ENCODE measurements at places on chromosomes 1 and 21. TPM values are rescaled to one million over a fixed set of nuclear protein-coding genes. Genes with fewer than 3 reads are reported as not detected.

DNA sequence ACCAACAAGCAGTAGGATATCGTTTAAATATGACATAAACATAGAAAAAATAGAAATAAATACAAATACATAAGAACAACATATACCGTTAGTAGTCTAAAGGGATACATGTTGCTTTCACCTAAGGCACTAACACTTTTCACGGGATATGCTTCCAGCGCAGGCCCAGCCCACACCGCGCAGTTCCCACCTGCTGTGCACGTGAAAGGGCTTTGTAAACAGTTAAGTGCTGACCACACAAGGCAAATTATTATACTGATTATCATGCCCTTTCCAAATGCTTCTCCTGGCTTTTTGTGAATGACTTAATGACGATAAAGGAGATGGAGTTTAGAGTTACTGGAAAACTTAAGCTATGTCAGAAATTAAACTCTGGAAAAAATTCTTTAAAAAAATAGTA, 11.3 kb upstream of the IL22RA1 start:
- no peak for DNase-seq
- peaks cover 29% of the 10 kb centered on the region for H3K27me3 ChIP-seq
- no peaks in the 10 kb centered on the region for H3K36me3 ChIP-seq
- H3K4me1 ChIP-seq, result peaks cover 18% of the 10 kb centered on the region
- H3K4me3 ChIP-seq, result no peak overlapping the region
- H3K27ac ChIP-seq, result no peak overlapping the region

DNA sequence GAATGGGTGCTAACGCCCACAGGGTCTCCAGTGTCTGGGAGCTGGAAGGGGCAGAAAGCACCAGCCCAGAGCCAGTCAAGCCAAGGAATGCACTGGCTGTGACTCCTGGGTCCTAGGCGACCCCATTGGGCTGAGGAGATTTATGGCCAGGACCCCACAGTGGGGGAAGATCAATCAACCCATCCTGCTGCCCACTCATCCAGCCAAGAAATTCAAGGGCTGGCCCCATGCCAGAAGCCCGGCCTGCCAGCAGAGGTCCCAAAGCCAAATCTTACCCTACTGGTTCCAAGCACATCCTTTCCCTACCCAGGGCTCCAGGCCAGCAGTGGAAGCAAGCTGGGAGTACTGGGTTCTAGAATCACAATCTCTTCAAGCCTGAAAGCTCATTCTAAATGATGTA, 6.8 kb upstream of the PDZK1IP1 start:
- no peak overlapping the region for H3K4me3 ChIP-seq
- DNase-seq, result no peak
- H3K36me3 ChIP-seq, result no peaks in the 10 kb centered on the region
- peaks cover 20% of the 10 kb centered on the region for H3K27me3 ChIP-seq

DNA sequence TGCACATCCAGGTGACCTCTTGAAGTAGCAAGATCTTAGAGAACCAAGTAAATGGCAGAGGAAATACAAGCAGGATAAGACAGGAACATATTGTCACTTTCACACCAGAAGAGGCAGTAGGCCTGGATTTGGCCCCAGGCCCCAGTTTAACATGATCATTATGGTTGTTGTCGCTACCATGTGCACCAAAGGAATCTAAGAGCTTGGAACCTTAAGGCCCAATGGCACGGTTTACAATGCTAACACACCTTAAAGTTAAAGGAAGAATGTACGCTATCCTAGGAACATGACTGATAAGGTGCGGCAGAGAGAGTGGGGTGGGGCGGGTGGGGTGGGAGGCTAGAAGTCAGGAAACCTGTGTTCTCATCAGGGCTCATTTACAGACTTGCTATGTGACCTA, 147.5 kb downstream of the ROR1 start:
- no peak overlapping the region for H3K4me3 ChIP-seq
- H3K36me3 ChIP-seq, result no peaks in the 10 kb centered on the region
- H3K4me1 ChIP-seq, result no peaks in the 10 kb centered on the region
- H3K27ac ChIP-seq, result no peak overlapping the region
- no peak for DNase-seq

DNA sequence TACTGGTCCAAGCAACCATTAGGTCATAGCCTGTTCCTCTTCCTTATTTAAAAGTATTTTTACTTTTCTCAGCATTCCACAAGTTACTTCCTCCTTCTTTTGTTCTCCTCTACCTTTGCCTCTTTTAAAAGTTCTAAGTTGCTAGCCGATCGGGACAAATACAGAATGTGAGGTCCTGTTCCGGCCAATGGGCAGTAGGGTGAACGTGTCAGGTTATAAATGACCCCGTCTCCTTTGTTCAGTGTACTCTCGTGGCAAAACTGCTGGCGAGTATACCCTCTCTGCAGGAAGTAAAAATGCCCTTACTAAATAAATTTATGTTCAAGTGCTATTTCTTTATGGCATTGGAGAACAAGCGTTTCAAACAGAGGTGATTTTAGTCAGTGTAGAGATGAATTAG, 2.5 kb downstream of the ADCY10 start:
- H3K36me3 ChIP-seq, result peaks cover 2% of the 10 kb centered on the region
- no peak overlapping the region for H3K27ac ChIP-seq
- H3K4me3 ChIP-seq, result no peak overlapping the region
- peaks cover 4% of the 10 kb centered on the region for H3K27me3 ChIP-seq

DNA sequence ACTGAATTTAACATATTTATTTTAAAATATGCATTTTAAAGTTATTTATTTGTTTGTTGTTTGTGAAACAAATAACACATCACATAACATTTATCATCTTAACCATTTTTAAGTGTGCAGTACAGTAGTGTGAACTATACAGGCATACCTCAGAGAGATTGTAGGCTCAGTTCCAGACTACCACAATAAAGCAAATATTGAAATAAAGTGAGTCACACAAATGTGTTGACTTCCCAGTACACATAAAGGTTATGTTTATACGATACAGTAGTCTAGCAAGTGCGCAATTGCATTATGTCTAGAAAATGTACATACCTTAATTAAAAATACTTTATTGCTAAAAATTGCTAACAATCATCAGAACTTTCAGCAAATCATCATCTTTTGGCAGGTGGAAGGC, 739.4 kb upstream of the ADGRL4 start:
- no peaks in the 10 kb centered on the region for H3K27me3 ChIP-seq
- no peak overlapping the region for H3K27ac ChIP-seq
- H3K4me3 ChIP-seq, result no peak overlapping the region
- DNase-seq, result no peak
- H3K4me1 ChIP-seq, result no peaks in the 10 kb centered on the region

DNA sequence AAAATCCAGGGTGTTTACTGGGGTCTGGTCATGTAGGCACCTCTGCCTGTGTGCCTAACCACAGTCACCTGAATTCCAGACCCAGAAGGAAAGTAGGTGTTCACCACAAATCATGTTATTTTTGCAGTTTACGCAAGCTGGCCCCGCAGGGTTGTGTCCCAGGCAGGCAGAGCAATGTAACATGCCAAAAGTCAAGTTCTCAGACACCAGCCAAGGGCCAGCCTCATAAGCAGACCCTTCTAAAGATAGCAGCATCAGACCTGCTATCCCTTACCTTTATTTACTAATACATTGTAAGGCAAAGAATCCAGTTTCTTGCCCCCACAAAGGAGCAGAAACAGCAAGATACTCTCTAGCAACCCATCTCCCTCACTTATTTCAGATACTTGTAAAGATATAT, 83.0 kb downstream of the GPR161 start:
- peaks cover 8% of the 10 kb centered on the region for H3K36me3 ChIP-seq
- no peak for DNase-seq
- H3K4me1 ChIP-seq, result no peaks in the 10 kb centered on the region
- H3K4me3 ChIP-seq, result no peak overlapping the region

DNA sequence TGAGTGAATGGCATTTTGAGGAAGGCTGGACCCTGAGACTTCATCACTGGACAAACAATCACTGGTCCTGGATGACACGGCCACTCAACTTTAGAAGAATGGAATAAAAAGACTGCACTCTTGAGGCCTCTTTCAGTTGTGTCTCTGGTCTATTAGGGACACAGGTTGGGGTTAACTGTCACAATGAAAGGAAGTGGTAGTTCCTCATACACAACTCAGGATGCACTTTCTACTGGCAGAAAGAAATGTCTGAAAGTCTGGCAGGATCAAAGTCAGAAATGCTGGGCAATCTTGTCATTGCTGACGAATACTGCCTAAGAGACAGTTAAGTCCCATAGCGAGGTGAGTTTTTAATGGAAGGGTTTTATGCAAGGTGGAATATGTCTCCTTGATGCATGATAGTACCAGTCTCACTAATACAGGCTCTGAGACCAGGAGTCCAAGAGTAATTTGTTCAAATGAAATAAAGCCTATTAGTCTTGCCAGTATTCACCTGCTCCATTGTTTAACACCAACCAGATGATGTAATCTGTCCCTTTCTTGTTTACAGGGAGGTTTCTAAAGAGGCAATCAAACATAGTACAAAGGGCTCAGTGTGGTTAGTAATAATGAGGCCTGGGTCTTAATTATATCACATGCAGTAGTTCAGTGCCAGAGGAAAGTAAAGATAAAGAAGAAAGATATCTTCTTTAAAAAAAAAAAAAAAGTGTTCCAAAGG, 11.2 kb upstream of the RRP15 start:
- H3K4me3 ChIP-seq, result no peak overlapping the region
- H3K27me3 ChIP-seq, result peaks cover 3% of the 10 kb centered on the region
- H3K36me3 ChIP-seq, result no peaks in the 10 kb centered on the region

DNA sequence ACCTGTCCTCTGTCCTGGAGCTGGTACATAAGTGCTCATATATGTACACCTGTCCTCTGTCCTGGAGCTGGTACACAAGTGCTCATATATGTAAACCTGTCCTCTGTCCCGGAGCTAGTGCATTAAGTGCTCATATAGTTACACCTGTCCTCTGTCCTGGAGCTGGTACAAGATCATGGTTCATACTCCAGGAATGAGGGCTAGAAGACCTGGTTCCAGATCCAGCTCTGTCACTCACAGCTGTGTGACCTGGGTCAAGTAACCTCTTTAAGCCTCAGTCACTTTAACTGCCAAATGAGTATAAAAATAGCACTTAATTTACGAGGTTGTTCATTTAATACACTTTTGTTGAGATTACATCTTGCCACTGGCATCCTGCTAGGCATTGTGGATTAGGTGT, 28.0 kb downstream of the SMYD3 start:
- no peaks in the 10 kb centered on the region for H3K27me3 ChIP-seq
- H3K36me3 ChIP-seq, result no peaks in the 10 kb centered on the region
- peaks cover 31% of the 10 kb centered on the region for H3K4me1 ChIP-seq
- no peak overlapping the region for H3K4me3 ChIP-seq
- H3K27ac ChIP-seq, result no peak overlapping the region

DNA sequence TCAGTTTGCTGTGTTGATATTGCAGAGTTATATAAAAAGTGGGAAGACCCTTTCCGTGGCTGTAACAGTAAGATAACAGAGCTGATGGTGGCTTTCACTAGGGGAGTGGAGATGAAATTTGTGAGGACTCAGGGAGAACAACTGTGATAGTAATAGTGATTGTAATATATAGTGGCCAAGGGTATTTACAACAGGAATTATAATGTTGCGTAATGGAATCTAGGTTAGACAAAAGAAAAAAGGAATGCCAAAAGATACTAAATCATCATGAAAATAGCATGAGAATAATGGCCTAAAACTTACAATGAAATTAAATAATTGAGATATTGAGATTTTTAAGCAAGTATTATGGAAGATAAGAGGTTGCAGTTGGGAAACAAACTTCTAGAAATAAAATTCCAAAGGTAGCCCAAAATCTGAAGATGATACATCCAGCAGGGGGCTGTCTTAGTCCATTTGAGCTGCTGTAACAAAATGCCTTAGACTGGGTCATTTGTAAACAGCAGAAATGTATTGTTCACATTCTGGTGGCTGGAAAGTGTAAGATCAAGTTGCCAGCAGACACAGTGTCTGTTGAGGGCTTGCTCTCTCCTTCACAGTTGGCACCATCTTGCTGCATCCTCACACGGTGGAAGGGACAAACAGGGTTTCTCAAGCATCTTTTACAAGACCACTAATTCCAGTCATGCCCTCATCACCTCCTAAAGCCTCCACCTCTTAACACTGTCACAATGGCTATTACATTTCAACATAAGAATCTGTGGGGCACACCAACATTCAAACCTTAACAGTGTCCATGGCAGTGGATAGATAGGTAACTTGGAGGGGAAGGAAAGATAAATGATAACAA, 711.2 kb downstream of the MRPL39 start:
- no peak for DNase-seq
- H3K36me3 ChIP-seq, result no peaks in the 10 kb centered on the region
- H3K27ac ChIP-seq, result no peak overlapping the region
- H3K27me3 ChIP-seq, result no peaks in the 10 kb centered on the region
- H3K4me1 ChIP-seq, result no peaks in the 10 kb centered on the region

Gene PLA2G2D
- 0.35 TPM for total RNA-seq

Gene PTPRC
- total RNA-seq, result 689 TPM

Gene PIK3CD
- 101 TPM for total RNA-seq

Gene ANKRD45
- not detected for total RNA-seq

Gene SH2D2A
- 134 TPM for total RNA-seq

Gene AMY1C
- total RNA-seq, result not detected
